Naive thymus-derived CD4-positive, alpha-beta T cell (primary cell): ENCODE measurements at places on chromosomes 6 and 20.

DNA sequence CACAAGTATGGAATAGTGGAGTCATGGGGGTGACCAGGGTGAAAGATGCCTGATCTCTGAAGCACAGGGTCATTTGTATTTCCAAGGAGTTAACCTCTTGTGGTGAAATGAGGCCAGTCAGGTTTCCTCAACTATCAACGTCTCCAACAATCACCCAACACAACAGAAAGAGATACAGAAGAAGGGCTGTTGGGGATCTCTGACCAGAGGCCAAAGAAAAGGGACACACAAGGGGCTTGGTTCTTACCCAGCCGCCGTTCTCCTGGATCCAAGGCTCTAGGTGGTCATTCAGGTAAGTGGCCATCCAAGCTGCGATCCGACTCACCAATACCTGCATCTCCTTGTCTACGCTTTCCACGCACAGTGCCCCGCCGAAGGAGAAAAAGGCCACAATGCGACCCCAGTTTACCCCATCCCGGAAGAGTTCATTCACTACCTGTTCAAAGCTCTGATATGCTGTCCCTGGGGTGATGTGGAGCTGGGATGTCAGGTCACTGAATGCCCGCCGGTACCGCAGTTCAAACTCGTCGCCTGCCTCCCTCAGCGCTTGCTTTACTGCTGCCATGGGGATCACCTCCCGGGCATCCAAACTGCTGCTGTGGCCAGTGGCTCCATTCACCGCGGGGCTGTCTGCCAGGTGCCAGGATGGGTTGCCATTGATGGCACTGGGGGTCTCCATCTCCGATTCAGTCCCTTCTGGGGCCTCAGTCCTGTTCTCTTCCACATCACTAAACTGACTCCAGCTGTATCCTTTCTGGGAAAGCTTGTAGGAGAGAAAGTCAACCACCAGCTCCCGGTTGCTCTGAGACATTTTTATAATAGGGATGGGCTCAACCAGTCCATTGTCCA lies 1.0 kb downstream of the BCL2L1 start:
- no peak for DNase-seq

DNA sequence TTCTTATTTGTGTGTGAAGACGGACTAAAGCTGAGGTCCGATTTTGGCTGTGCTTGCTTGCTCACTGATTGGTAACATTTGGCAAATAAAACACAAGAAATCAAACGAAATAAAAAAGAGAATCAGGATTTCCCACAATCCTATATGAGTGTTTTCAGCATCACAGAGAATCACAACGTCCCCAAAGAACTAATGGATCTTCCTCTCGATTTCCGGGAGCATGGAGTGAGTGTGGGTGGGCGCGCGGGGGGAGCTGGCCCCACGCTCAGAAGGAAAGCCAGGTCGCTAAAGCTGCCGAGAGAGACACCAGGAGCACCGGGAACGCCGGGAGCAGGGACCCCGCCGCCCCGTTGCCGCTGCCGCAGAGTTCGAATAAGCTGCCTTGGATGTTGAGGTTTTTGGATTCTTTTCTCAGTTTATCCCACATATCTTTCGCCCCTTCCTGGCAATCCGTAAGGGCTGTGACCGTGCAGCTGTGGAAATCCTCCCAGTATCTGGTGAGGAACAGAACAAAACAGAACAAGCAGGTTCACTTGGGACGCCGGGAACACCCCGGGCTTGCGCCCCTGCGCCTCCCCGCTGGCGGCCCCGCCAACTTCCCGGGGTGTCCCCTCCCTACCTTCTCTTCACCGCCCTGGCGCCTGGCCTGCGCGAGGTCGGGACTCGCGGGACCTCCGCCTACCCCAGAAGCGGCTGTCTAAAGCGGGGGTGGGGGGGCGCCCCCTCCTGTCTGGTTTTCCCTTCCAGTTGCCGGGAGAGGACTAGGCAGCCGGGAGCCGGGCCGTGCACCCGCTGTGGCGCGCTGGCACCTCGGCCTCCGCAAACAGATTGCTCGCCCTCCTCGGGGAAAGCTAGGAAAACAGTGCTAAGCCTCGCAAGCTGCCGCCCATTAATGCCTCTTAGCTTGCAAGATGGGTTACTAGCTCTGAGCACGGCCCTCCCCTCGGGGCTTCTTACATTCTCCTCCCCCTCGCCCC lies 7.7 kb downstream of the NRN1 start:
- DNase-seq = no peak

- no peak for DNase-seq
Measured at GRCh38 chr20:9909167-9909566, 70.3 kb upstream of the PAK5 start.

- DNase-seq = no peak
Measured at GRCh38 chr6:122730775-122731386, 48.6 kb upstream of the FABP7 start.

GRCh38 chr6:148999929-149000468 lies 253.2 kb downstream of the UST start:
- no peak for DNase-seq

DNA sequence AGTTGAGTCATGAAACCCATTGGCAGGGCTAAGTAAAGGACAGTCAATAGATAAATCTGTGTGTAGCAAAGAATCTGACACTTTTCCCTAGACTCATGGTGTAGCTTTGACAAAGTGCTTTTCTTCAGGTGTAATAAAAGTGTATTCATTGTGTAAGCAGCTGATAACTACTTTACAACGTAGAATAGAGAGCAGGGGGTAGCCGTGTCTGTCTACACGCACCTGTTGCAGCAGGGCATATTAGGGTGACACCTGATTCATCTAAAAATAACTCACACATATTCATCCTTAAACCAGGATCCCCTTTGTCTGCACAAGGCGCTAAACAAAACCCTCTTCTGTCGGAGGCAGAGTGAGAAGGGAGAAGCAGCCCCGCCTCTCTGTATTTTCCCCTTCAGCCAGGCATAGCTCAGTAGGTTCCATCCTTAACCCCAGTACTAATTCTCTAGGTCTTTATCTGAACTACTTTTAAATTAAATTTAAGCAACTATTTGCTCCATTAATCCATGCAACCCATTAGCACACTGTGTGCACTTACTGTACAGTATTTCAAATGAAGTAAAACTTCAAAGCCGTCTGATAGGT lies 306.7 kb upstream of the SASH1 start:
- DNase-seq = no peak

DNA sequence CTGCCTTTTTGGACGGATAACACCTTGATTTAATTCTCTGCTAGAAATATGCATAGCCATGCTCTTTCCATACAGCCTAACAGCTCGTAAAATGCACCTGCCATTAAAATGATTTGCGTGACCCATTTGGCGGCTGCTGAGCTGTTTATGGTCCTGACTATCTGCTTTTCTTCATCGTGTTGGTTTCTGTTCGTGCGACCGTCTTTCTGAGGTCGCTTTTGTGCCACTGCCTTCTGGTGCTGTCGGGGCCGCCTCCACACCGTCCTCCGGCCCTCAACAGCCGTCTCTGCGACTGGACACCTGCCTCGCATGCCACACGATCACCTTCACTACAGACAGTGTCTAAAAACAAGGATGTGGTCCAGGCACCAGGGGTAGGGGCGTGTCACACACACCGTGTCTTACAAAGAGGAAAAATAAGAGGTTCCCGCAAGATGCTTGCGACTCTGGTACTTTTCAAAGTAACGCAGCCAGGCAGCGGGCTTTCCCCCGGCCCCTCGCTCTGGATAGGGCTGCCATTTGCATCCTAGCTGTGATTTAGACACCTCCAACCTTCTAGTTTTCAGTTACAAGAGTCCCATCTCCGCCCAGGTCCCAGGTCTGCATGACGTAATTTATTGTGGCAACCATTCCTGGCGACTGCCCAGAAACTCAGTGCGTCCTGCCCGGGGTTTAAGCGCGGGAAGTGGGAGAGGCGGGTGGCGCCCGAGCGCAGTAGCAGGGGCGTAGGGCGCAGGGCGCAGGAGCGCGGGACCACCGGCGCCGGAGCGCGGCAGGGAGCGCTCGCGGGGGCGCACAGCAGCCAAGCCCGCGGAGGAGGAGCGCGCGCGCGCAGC lies at the start of gene STMND1:
Gene STMND1 (plus strand): TSS at position 629 of the 836 bp plus-strand sequence. CDS start 208 bp downstream, outside the sequence.
- DNase-seq = no peak

DNA sequence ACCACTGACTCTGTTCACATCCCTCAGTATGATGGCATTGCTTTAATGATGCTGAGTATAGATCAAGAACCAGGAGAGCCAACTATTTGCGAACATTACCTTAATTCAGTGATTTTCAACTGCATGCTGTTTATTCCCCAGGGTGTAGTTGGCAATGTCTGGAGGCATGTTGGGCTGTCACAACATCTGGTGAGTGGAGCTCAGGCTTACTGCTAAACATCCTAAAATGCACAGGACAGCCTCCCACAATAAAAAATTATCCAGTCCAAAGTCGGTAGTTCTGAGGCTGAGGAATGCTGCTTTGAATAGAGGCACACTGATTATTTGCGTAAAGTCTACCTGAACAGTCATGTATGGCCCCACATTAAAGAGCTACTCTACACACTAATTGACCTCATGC lies 94.8 kb upstream of the OPRM1 start:
- no peak for DNase-seq

GRCh38 chr6:46921059-46921458 lies 679 bp downstream of the ADGRF5 start:
- no peak for DNase-seq

GRCh38 chr6:166443166-166443565 lies 60.4 kb upstream of the MPC1 start:
- DNase-seq = no peak

DNA sequence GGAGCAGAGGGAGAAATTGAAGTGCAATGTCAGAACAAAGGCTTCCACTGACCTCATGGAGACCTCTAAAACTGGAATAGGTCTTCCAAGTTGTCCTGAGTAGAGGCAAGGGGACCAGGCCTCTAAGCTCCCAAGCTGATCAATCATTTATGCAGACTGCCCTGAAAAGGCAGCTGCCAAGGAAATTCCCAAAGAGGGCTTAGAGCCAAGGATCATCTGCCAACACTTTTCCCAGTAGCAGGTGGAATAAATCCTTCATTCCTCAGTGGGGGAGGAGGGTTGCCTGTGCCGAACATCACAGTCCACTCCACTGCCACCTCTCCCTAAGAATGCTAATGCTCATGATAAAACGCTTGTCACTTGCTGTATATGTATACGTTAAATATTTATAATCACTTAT lies 29.3 kb upstream of the RALY start:
- DNase-seq = no peak

- DNase-seq = no peak
Measured at GRCh38 chr20:33675136-33675959, 1.1 kb upstream of the NECAB3 start.

DNA sequence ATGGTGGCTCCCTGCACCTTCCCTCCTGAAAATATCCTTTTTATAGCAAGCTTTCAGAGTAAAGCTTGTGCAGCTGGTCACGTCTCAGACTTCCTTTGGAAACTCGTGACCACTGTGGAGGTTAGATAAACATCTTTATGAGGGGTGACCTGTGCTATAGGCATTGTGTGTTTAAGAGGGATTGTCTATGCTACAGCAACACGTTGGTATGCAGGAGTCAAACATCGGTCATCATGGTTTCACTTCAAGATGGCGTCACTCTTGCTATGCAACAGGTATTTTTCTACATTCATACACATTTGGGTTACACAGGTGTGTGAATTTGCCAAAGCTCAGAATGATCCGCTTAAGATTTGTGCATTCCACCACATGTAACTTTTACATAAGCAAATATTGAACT lies 14.6 kb upstream of the BLCAP start:
- DNase-seq = no peak

GRCh38 chr20:8874437-8874836 lies 194.4 kb upstream of the PLCB4 start:
- DNase-seq = no peak

GRCh38 chr6:1062786-1063545 lies 248.9 kb upstream of the FOXQ1 start:
- no peak for DNase-seq
